ENCODE measurements at places on chromosomes 5 and 9.
A peak's percentile ranks its signal among the peaks of the same experiment; 100 is the strongest.

GRCh38 chr5:173238312-173239232, 3.6 kb upstream of the NKX2-5 start:
- peak; percentile 21 for DNase-seq

DNA sequence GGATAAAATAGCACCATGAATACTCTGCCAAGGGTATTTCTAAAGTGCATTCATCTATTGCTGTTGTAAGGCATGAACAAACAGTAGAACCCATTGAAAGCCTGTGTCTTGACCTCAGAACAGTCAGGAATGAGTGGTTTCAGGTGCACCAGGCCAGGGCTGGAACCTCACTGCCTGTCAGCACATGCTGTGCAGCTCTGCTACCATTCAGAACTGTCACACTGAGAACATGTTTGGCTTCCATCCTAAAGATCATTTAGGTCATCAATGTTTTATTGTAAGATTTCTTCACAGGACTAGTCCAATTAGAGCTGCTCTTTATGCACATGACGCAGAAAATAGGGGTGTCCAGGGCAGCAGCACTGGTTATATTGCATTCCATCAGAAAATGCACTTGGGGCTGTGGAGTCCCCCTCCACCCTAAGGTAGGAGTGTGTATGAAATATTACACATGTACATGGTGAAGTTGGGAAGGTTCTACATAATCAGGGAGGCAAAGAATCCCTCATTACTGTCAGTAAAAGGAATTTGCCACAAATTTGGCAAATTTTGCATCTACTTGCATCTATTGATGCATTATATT, 408.0 kb downstream of the CTNND2 start:
- DNase-seq: no peak

GRCh38 chr5:151633892-151634291, 42.8 kb upstream of the FAT2 start:
- DNase-seq: no peak

GRCh38 chr9:133821601-133822429, 83.7 kb upstream of the SARDH start:
- no peak for DNase-seq

- no peak for DNase-seq
These were observed 18.3 kb upstream of the CAMSAP1 start for GRCh38 chr9:135925496-135926133.

DNA sequence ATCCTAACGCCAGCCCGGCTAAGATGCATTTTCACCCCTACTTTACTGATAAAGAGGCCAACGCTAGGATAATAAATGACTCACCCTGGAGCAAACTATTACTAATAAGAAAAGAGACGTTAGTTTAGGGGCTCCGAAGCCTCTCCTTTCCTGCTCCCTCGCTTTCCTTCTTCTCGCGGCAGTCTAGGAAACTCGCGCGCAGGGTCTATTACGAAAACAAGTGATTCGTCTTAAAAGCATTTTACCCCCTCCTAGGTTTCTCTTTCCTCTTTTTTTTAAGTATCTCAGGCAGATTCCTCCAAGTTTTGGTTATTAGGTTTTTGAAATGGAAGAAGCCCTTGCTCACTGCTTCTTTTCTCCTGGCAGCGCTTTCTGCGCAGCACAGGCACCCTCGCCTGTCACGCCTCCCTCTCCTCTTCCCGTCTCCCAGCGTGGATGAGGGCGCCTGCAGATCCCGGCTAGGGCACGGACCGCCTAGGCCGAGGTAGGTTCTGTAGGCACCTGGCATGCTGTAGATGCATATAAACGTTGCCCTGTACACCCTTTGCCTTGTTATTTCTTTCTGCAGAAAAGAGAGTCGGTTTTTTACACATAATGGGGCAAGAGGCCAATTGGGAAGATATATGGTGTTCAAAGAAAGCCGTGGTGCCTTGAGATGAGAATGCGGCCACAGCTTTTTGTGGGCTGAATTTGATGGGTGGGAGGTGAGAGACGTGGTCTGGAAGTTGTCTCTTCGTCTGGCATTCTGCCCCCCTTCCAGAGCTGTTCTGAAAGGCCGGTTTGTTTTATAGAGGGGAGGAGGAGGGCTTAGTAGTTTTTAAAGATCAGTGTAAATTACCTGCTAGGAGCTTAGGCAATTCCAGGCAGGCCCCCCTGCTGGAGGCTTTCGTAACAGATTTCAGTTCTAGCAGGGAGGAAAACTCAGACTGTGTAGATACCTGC, 983 bp downstream of the GCNT1 start:
- DNase-seq: peak; percentile 56

GRCh38 chr5:97764700-97765099, 581.7 kb upstream of the RIOK2 start:
- no peak for DNase-seq

DNA sequence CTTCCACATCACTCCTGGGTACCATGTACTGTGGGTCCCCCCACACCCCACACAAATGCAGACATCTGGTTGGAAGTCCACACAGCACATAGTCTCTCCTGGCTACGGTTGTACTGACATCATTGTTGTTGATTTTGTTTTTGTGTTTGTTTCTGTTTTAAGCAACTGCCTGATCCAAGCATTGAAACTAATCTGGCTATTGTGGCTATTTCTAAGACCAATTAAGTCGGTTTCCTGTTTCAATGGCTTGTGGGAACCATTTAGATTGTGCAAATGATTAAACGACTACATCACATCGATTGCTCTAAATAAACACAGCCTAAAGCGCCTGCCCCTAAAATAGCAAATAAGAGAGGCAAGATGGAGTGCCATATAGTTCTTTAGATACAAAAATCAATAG, 226.8 kb upstream of the IRX4 start:
- DNase-seq: no peak

DNA sequence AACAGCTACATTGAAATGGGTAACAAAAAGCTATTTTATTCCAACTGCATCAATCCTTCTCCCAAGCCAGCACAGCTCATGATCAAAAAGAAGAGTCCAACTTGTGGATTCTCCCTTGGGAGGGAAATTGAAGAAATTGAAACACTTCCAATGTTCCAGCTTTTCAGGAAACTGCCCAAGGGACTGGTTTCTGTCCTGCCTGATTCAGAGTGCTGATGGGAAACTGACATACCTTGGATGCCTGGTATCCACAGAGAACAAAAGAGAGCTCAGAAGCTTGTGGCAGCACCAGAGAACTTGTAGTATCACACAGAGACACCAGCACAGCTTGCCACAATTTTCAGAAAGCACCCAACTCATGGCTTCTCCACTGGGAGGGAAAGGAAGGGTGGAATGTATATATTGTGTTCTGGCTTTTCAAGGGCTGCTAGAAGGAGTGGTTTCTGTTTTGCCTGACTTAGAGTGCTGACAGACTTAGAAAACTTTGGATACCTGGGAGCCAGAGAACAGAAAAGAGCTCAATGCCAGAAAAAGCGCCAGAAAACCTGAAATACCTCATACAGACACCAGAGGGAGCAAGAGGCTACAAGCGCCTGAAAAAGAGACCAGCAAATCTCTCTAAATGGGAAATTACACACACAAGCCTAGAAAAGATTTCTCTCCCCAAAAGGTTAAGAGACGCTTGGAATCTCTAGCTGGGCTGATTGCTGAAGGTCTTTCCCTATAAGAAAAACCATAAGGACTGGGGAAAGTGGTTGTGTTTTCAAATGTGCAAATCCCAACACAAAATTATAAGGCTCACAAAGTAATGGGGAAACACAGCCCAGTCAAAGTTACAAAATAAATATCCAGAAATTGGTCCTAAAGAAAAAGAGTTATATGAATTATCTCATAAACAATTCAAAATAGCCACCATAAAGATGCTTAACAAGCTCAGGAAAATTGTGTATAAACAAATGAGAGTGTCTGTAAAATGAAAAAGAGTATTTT, 178.8 kb downstream of the SPOCK1 start:
- DNase-seq: peak; percentile 66

GRCh38 chr9:132631280-132631679, 38.5 kb downstream of the DDX31 start:
- no peak for DNase-seq

GRCh38 chr9:75604661-75605060, 285.8 kb upstream of the PCSK5 start:
- DNase-seq: no peak

GRCh38 chr9:73270967-73271721, 119.5 kb downstream of the ANXA1 start:
- DNase-seq: no peak

GRCh38 chr5:179907556-179908324, at the start of gene TBC1D9B:
Gene TBC1D9B (minus strand): TSS chr5:179907897. CDS start chr5:179907821, 76 bp downstream.
- DNase-seq: peak; percentile 84

GRCh38 chr9:107881626-107882300, 392.2 kb upstream of the KLF4 start:
- DNase-seq: no peak

GRCh38 chr9:112842555-112842954, 48.1 kb downstream of the SLC46A2 start:
- DNase-seq: no peak

DNA sequence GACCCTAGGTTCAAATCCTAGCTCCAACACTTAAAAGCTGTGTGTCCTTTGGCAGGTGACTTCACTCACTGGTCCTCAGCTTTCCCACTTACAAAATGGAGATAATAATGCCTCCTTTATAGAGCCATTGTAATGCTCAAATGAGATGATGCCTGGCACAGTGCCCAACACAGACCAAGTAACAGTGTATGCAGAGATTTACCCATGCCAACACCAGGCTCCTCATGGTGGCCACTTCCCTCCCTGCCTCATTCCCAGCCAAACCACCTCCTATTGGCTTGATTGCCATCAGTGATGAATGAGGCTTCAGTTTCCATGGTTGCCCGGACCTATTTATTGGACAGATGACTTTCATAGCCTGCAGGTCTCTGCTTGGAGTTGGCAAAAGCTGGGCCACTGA, 469.4 kb downstream of the CDK5RAP2 start:
- no peak for DNase-seq
